ENCODE measurements at places on chromosomes 6 and 20.

DNA sequence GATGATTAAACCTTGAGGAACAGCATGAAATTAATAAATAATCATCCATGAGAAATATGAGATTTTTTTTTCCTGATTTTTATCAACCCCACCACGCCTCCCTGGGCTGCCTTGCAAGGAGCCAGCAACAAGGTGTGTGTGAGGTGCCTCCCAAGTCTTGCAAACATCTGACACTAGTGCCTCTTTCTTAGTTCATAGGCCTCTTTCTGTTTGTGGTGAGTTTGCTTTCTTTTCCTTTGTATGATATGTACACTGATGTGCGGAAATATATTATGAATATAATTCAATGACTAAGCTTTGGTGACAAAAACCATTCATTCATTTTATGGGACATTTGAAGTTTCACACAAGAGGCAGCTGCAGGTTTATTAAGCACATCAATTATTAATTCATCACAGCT lies 63.2 kb upstream of the SYNDIG1 start:
- no peak for DNase-seq

- DNase-seq: no peak
These were observed 49.8 kb downstream of the RNASET2 start for GRCh38 chr6:166906376-166907044.

DNA sequence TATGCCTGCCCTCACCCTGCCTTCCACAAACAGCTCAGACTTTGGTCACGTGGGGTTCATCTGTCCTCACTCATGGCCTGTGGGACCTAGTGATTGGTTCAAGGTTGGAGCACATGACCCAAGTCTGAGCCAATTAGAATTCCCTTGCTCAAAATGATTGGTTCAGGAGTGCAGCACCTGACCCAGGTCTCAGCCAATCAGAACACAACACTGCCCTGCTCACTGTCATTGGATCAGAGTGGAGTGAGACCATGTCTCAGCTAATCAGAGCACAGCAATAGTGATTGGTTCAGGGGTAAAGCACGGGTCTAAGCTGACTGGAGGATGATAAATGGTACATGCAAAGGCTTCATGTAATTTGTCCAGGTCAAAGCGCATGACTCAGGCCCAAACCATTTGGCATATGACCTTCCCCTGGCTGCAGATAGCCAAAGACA lies 102.2 kb downstream of the PREX1 start:
- no peak for DNase-seq

GRCh38 chr6:154974485-154975149 lies 20.5 kb upstream of the TIAM2 start:
- no peak for DNase-seq

DNA sequence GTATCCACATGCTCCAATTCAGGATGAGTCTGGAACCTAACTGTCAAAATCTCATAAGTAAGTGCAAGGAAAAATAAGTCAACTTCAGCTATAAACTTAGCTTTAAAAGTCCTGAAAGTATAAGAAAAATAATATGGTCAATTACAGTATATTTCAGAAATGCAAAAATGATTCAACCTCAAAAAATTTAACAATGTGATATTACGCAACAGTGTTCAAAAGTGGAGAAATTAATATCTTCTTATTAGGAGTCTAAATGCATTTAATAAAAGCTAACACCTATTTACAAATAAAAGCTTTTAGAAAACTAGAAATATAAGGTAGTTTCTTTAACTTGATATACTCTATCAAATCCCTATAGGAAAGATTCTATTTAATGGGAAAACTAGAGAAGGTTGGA lies 111.2 kb upstream of the OPRM1 start:
- DNase-seq: peak; percentile 11

- no peak for DNase-seq
These were observed 32.5 kb upstream of the PRND start for GRCh38 chr20:4689220-4689619.

DNA sequence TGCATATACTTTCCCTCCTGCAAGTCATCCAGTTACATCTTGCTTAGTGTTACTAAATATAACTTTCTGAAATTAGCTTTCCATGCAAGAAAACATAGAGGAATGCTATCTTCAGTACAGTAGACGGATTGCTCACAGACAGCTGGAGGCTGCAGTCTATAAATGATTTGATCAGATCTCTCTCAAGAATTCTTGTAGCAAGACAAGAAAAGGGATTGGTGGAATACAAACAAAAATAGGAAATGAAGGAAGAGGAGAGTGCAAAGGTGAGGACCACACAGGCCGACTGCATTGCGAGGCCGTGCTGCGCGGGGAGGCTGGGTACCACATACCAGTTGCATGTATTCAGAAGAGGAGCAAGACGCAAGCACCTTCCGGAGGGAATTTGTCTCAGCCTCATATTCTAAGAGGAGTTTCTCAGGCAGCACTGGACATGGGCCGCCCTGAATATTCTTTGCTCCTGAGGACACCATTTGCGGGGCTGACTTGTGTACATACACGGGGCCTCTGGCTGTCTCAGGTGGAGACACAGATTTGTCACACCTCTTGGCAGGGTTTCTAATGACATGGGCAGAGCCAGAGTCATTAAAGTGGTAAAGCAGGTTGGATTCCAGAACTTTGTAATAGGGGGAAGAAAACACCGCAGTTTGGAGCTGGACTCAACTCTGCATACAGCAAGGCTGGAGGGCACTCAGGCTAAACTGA lies 22.7 kb upstream of the KIF25 start:
- DNase-seq: peak; percentile 15

DNA sequence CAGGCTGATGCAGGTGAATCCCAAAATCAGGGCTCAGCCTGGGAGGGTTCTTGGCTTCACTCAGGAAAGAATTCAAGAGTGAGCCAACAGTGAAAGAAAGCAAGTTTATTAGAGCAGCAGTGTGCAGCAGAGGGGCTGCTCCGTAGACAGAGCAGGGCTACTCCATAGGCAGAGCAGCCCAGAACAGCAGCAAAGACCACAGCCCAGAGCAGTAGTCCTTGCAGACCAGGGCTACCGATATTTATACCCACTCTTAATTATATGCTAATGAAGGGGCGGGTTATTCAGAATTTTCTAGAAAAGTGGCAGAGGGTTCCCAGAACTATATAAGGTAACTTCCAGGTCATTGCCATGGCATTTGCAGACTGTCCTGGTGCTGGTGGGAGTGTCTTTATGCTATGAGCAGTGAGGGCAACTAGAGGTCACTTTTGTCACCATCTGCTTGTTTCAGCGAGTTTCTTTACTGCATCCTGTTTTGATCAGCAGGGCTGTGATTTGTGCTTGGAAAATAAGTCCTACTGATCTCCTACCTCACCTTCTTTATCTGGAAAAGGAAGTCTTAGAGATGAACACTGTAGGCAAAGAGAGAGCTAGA lies 39.8 kb upstream of the PTPN1 start:
- DNase-seq: peak; percentile 35

DNA sequence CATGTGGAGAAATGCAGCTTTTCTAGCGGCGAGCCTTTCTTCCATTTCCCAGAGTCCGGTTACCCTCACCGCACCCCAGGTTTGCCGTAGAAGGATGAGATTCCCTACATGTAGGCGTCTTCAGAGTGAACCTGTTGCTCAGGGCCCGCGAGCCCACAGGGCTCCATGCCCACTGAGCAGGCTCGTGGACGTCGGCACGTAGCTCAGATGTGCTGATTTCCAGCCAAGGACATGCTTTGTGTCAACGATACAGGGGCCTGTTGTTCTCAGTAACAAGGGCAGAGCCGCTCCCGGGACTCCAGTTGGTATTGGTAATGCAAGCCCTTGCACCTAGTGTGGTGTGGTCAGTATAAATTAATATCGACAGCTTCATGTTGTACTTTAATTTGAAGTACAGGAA lies 159.6 kb downstream of the MTHFD1L start:
- peak; percentile 32 for DNase-seq
